ENCODE measurements at places on chromosomes 5 and 9.
A peak's percentile ranks its signal among the peaks of the same experiment; 100 is the strongest.

DNA sequence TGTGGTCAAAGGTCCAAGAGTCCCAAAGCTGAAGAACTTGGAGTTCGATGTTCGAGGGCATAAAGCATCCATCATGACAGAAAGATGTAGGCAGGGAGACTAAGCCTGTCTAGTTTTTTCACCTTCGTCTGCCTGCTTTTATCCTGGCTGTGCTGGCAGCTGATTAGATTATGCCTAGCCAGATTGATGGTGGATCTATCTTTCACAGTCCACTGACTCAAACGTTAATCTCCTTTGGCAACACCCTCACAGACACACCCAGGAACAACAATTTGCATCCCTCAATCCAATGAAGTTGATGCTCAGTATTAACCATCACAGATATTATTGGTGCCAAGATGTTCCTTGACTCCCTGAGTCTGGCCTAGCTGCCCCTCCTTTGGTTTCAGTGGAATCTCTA, 530.8 kb upstream of the CLINT1 start:
- no peaks in the 10 kb centered on the region for H3K27me3 ChIP-seq
- no peaks in the 10 kb centered on the region for H3K36me3 ChIP-seq
- no peak overlapping the region for H3K27ac ChIP-seq
- no peak overlapping the region for H3K4me3 ChIP-seq

DNA sequence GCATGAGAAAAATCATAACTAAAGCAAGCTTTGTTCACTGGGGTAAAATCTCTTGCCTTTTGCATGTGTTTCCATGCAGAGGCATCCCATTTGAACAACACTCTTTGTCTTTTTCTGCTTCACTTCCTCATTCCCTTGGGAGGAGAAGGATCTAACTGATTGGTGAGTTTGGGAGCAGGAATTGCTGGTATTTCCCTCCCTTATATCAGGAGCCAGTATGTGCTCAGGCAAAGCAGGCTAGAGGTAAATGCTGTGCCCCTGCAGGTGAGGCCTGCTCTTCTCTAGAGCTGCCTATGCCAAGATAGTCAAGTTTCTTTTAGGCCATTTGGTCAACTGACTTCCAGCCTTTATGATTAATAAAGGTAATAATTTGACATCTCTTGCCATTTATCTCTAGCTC, 179.9 kb downstream of the COX7C start:
- H3K36me3 ChIP-seq, result no peaks in the 10 kb centered on the region
- no peaks in the 10 kb centered on the region for H3K4me1 ChIP-seq
- no peak overlapping the region for H3K4me3 ChIP-seq
- no peak for DNase-seq
- no peak overlapping the region for H3K27ac ChIP-seq
- no peaks in the 10 kb centered on the region for H3K27me3 ChIP-seq

GRCh38 chr5:12690361-12690760, 786.1 kb upstream of the CTNND2 start:
- no peak overlapping the region for H3K4me3 ChIP-seq
- no peaks in the 10 kb centered on the region for H3K27me3 ChIP-seq
- no peaks in the 10 kb centered on the region for H3K4me1 ChIP-seq
- H3K27ac ChIP-seq, result no peak overlapping the region

DNA sequence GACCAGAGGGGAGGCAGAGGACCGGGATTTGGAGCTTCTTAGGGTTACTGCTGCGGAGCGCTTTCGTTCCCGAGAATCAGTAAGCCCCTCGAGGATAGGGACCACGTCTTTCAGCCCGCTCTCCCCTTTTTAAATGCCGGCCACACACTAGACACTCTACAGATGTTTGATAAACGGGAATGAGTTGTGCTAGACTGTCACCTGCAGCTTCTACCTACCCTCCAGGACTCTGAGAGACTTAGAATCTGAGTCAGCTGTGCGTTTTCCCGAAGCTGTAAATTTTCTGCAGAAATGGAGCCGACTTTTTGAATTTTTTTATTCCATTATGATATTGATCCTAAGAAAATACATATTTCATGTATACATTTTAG, 670 bp downstream of the CCDC171 start:
- H3K4me3 ChIP-seq, result peak overlapping the region; percentile 79
- no peaks in the 10 kb centered on the region for H3K36me3 ChIP-seq
- peaks cover 7% of the 10 kb centered on the region for H3K4me1 ChIP-seq
- DNase-seq, result no peak
- peak overlapping the region; percentile 91 for H3K27ac ChIP-seq

GRCh38 chr9:21611891-21612290, 129.8 kb upstream of the IFNE start:
- no peaks in the 10 kb centered on the region for H3K4me1 ChIP-seq
- H3K27ac ChIP-seq, result no peak overlapping the region
- no peaks in the 10 kb centered on the region for H3K27me3 ChIP-seq
- no peak overlapping the region for H3K4me3 ChIP-seq
- DNase-seq, result no peak

- no peaks in the 10 kb centered on the region for H3K27me3 ChIP-seq
- H3K36me3 ChIP-seq, result no peaks in the 10 kb centered on the region
- H3K4me3 ChIP-seq, result no peak overlapping the region
- H3K27ac ChIP-seq, result no peak overlapping the region
Measured at GRCh38 chr9:115267790-115268189, 149.8 kb upstream of the TNC start.

Measured in adrenal gland (tissue), 19 donors.